Activated T-helper 1 cell treated with anti-CD3 and anti-CD28 coated beads, Interleukin-12 subunit alpha, Interleukin-12 subunit beta, Interleukin-2, Interleukin-4 antibody, amounts not matched to agents 30 ng/mL and 10 ng/mL and 1 ng/mL, durations not matched to agents 14 hours and 24 hours and 36 hours (primary cell): ENCODE measurements at places on chromosomes 5 and 9.

GRCh38 chr9:3532158-3532557, 6.4 kb upstream of the RFX3 start:
- peaks cover 9% of the 10 kb centered on the region for H3K36me3 ChIP-seq
- H3K4me3 ChIP-seq: no peak overlapping the region
- DNase-seq: no peak
- no peaks in the 10 kb centered on the region for H3K27me3 ChIP-seq
- H3K27ac ChIP-seq: no peak overlapping the region
- peaks cover 49% of the 10 kb centered on the region for H3K4me1 ChIP-seq

DNA sequence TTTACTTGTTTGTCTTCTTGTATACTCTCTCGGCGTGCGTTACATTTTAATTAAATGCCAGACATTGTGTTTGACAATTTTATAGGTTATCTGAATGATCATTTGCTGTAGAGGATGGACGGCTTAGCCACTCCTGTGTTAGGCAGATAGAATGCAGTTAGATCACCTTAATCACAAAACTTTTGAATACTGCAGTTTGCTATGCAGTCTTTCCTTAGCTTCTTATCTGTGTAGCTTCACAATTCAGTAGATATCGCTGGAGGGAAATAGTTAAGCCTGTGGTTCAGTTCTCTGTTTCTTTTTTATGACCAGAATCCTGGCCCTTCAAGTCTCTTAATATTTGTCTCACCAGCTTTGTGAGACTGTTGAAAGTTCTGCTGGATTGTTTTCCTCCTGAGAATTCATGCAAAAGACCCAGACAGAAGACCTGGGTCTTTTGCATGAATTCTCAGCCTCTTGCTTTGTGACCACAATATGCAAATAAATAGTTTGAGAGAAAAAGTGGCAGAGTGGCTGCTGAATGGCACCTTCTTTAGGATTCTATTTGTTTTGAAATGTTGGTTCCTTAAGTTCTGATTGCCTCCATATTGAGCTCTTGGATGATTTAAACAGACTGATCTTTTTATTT, 40.2 kb downstream of the RASA1 start:
- no peak overlapping the region for H3K27ac ChIP-seq
- no peak overlapping the region for H3K4me3 ChIP-seq
- H3K36me3 ChIP-seq: peaks cover 34% of the 10 kb centered on the region
- peaks cover 23% of the 10 kb centered on the region for H3K4me1 ChIP-seq

DNA sequence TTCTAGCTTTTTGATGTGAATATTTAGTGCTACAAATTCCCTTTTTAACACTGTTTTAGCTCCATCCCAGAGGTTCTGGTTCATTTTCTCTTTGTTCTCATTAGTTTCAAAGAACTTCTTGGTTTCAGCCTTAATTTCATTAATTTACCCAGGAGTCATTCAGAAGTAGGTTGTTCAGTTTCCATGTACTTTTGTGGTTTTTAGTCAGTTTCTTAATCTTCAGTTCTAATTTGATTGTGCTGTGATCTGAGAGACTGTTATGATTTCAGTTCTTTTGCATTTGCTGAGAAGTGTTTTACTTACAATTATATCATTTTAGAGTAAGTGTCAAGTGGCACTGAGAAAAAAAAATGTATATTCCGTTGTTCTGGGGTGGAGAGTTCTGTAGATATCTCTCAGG, 240.1 kb upstream of the RASA1 start:
- H3K4me3 ChIP-seq: no peak overlapping the region
- peaks cover 8% of the 10 kb centered on the region for H3K27me3 ChIP-seq
- peaks cover 9% of the 10 kb centered on the region for H3K4me1 ChIP-seq
- H3K27ac ChIP-seq: no peak overlapping the region
- peaks cover 2% of the 10 kb centered on the region for H3K36me3 ChIP-seq

DNA sequence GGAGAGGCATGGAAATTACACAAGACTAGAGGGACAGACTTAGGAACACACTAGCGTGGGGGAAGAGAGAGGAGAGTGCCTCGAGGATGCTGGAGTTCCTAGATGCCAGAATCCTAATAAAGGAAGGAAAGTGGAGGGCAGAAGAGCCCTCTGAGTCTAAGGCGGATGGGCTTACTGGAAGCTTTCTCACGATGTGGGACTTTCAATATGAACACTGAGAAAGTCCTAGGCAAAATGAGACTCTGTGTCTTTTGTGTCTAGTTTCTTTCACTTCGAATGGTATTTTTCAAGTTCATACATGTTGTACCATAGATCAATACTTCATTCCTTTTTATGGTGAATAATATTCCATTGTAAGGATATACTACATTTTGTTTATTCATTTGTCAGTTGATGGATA, 239.4 kb downstream of the NSG2 start:
- no peak overlapping the region for H3K27ac ChIP-seq
- DNase-seq: no peak
- H3K4me1 ChIP-seq: no peaks in the 10 kb centered on the region
- H3K36me3 ChIP-seq: no peaks in the 10 kb centered on the region

- H3K27me3 ChIP-seq: no peaks in the 10 kb centered on the region
- H3K4me1 ChIP-seq: no peaks in the 10 kb centered on the region
- H3K27ac ChIP-seq: no peak overlapping the region
- no peaks in the 10 kb centered on the region for H3K36me3 ChIP-seq
Observed at GRCh38 chr5:7541898-7542297, 146.0 kb downstream of the ADCY2 start.

GRCh38 chr9:94286116-94286515, 27.0 kb downstream of the ZNF169 start:
- DNase-seq: no peak
- no peaks in the 10 kb centered on the region for H3K4me1 ChIP-seq
- peaks cover 39% of the 10 kb centered on the region for H3K36me3 ChIP-seq
- H3K27ac ChIP-seq: no peak overlapping the region
- H3K4me3 ChIP-seq: no peak overlapping the region

- DNase-seq: no peak
- peaks cover 21% of the 10 kb centered on the region for H3K36me3 ChIP-seq
- H3K4me3 ChIP-seq: no peak overlapping the region
- no peaks in the 10 kb centered on the region for H3K4me1 ChIP-seq
- no peak overlapping the region for H3K27ac ChIP-seq
Observed at GRCh38 chr5:657570-657969, 35.6 kb downstream of the TPPP start.

DNA sequence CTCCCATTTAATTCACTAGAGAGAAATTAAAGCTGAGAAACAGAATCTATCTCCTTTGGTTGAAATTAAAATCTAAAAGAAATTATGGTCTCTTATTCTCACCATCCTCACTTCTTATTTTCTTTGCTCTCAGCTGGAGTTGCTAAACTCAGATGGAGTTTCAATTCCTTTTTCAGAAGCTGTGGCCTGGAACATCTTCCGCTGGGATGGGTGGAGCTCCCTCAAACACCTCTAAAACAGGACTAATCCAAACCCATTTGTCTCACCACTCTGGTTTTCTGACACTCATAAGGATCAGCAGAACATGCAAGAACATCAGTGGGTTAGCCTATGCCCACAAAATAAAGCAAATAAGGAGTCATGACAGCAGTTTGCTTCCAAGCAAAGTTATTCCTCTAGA, 39.6 kb upstream of the CEP78 start:
- H3K36me3 ChIP-seq: peaks cover 6% of the 10 kb centered on the region
- H3K4me3 ChIP-seq: no peak overlapping the region
- H3K27ac ChIP-seq: no peak overlapping the region
- H3K4me1 ChIP-seq: peaks cover 18% of the 10 kb centered on the region
- peaks cover 6% of the 10 kb centered on the region for H3K27me3 ChIP-seq

GRCh38 chr5:59565551-59565950, 328.0 kb downstream of the PDE4D start:
- no peak overlapping the region for H3K27ac ChIP-seq
- H3K36me3 ChIP-seq: peaks cover 2% of the 10 kb centered on the region
- peaks cover 10% of the 10 kb centered on the region for H3K4me1 ChIP-seq
- H3K4me3 ChIP-seq: no peak overlapping the region
- no peak for DNase-seq

DNA sequence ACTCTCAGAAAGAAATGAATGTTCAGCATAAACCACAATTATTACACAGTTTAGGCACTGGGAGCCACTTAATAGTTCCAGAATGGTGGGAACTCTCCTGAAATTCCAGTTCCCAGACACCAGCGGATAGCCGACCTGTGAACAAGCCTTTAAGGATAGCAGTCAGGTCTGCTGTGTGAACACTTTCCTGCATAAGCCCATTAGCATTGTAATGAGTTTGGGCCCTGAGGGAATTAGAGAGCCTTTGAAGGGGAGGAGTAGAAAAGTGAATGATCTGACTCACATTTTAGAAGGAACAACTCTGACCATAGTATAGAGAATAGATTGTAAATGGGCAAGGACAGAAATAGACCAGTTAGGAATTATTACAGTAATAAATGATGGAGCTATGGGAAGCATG, 189.1 kb downstream of the ADGRV1 start:
- no peak overlapping the region for H3K27ac ChIP-seq
- no peaks in the 10 kb centered on the region for H3K36me3 ChIP-seq
- H3K27me3 ChIP-seq: peaks cover 1% of the 10 kb centered on the region
- no peak overlapping the region for H3K4me3 ChIP-seq
- DNase-seq: no peak

DNA sequence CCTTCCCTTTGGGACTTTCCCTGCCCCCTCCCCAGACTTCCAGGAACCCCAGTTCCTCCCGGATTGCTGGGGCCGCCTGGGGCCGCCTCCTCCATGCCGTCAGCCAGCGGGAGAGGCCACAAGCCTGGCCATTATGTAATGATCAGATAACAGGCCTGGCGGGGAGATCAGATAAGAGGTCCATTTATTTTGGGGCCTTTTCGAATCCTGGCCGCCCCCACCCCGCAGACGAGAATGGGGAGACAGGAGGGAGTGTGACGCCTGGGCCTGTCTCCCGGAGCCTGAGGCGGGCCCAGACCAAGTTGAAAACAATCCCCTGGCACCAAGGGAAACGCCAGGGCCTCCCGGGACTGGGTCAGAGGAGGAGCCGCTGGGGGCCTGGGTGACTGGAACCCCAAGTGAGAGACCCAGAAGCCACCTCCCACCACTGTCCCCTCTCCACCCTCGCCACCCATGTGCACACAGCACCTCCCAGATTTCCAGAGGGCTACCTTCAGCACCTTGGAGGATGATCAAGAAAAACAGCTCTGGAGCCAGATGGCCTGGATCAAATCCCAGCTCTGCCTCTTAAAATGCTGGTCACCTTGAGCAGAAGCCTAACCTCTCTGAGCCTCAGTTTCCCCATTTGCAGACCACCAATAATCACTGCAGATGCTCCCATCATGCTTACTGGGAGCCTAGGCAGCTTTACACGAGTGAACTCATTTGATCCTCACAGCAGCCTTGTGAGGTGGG, 7.8 kb downstream of the ENG start:
- H3K4me3 ChIP-seq: no peak overlapping the region
- DNase-seq: no peak
- no peaks in the 10 kb centered on the region for H3K27me3 ChIP-seq
- no peak overlapping the region for H3K27ac ChIP-seq
- peaks cover 3% of the 10 kb centered on the region for H3K4me1 ChIP-seq

GRCh38 chr5:145585443-145586148, 249.5 kb downstream of the PRELID2 start:
- no peak for DNase-seq
- H3K36me3 ChIP-seq: no peaks in the 10 kb centered on the region
- no peaks in the 10 kb centered on the region for H3K4me1 ChIP-seq
- no peaks in the 10 kb centered on the region for H3K27me3 ChIP-seq
- no peak overlapping the region for H3K27ac ChIP-seq

GRCh38 chr9:80775530-80775929, 913.8 kb downstream of the TLE1 start:
- no peaks in the 10 kb centered on the region for H3K4me1 ChIP-seq
- no peak overlapping the region for H3K27ac ChIP-seq
- no peaks in the 10 kb centered on the region for H3K36me3 ChIP-seq
- no peak overlapping the region for H3K4me3 ChIP-seq
- H3K27me3 ChIP-seq: no peaks in the 10 kb centered on the region

DNA sequence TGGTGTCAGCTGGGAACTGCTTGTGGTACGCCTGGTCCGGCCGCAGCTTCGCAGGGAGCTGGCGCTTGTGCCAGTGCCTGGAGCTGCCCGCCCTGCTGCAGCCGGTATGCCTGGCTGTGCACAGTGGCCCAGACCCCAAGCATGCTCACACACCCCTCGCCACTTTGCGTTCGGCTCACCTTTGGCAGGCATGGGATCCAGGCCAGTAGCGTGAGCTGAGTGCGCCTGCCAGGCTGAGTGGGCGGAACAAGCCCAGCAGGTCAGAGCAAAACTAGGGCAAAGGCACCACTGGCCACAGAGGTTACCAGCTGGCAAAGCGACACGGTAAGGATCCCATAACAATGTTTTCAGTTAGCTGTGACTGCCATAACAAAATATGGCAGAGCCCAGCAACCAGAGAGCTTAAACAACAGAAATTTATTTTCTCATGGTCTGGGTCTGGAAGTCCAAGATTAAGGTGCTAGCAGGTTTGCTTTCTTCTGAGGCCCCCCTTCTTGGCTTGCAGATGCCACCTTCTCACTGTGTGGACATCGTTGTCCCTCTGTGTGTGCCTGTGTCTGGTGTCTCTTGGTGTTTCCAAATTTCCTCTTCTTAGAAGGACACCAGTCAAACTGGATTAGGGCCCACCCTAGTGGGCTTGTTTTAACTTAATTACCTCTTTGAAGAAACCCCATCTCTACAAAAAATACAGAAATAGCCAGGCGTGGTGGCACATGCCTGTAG, 61.6 kb downstream of the PSAT1 start:
- H3K27me3 ChIP-seq: peaks cover 5% of the 10 kb centered on the region
- no peak overlapping the region for H3K27ac ChIP-seq
- H3K4me1 ChIP-seq: no peaks in the 10 kb centered on the region
- H3K4me3 ChIP-seq: no peak overlapping the region
- DNase-seq: no peak

- H3K36me3 ChIP-seq: peaks cover 7% of the 10 kb centered on the region
- no peak overlapping the region for H3K4me3 ChIP-seq
- no peak for DNase-seq
- H3K27ac ChIP-seq: no peak overlapping the region
- peaks cover 5% of the 10 kb centered on the region for H3K27me3 ChIP-seq
Observed at GRCh38 chr9:20227166-20227874, 395.0 kb downstream of the MLLT3 start.

DNA sequence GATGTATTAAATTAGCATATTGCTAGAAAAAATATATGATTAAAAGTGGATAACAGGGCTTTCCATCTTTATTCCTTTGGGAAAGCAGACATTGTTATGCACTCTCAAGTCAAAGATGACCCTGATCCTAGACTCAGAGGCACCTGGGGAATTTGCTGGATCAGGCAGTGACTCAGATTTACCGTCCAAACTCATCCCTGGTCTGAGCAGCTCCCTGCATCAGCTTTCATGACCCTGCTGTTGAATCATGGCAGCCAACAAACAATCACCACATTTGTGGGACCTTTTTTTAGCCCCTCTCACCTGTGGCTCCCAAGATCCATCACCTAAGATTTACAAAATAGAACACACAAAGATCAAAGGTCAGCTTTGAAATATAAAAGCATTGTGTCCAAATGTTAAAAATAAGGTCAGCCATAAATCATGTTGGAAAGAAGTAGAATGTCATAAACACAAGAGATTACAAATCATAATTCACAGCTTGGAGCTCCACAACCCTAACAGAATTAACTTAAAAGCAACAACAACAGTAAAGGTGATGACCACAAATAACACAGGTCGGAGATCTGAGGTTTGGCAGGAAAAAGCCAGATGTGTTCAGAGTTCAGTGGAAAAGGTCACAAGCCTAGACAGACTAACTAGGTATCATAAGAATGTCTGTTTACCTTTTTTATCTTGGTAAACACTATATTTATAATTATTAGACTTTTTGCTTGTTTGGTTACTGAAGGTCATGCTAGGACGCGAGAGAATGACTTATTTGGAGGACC, 55.5 kb downstream of the ZFAND5 start:
- H3K27ac ChIP-seq: no peak overlapping the region
- peaks cover 14% of the 10 kb centered on the region for H3K4me1 ChIP-seq
- no peaks in the 10 kb centered on the region for H3K36me3 ChIP-seq
- no peak for DNase-seq
